Peyer's patch (tissue), 4 donors: ENCODE measurements at places on chromosomes 3 and 15. TPM values are rescaled to one million over a fixed set of nuclear protein-coding genes. Genes with fewer than 3 reads are reported as not detected.

- H3K4me1 ChIP-seq, result no peaks in the 10 kb centered on the region
- no peaks in the 10 kb centered on the region for H3K27me3 ChIP-seq
- H3K27ac ChIP-seq, result no peak overlapping the region
- no peak overlapping the region for H3K4me3 ChIP-seq
- DNase-seq, result no peak
- no peaks in the 10 kb centered on the region for H3K36me3 ChIP-seq
Measured at GRCh38 chr15:56281145-56281544, 37.5 kb upstream of the RFX7 start.

TIGIT gene
- not detected for total RNA-seq

DET1 gene
- 10.7 TPM for total RNA-seq

CELF6 gene
- total RNA-seq, result 1.8 TPM

SERINC4 gene
- not detected for total RNA-seq

- H3K36me3 ChIP-seq, result no peaks in the 10 kb centered on the region
- H3K4me3 ChIP-seq, result no peak overlapping the region
- no peak for DNase-seq
- no peak overlapping the region for H3K27ac ChIP-seq
- no peaks in the 10 kb centered on the region for H3K27me3 ChIP-seq
- H3K4me1 ChIP-seq, result no peaks in the 10 kb centered on the region
Measured at GRCh38 chr15:29116970-29117700, 152.5 kb downstream of the NSMCE3 start.

TEX55 gene
- not detected for total RNA-seq

- no peaks in the 10 kb centered on the region for H3K36me3 ChIP-seq
- H3K4me1 ChIP-seq, result no peaks in the 10 kb centered on the region
- no peak overlapping the region for H3K27ac ChIP-seq
Measured at GRCh38 chr3:120440001-120440703, 10.6 kb downstream of the FSTL1 start.

GRCh38 chr15:85125056-85125661 lies 143.5 kb downstream of the PDE8A start:
- H3K27ac ChIP-seq, result no peak overlapping the region
- DNase-seq, result no peak
- H3K27me3 ChIP-seq, result no peaks in the 10 kb centered on the region
- H3K36me3 ChIP-seq, result no peaks in the 10 kb centered on the region
- no peaks in the 10 kb centered on the region for H3K4me1 ChIP-seq

DNA sequence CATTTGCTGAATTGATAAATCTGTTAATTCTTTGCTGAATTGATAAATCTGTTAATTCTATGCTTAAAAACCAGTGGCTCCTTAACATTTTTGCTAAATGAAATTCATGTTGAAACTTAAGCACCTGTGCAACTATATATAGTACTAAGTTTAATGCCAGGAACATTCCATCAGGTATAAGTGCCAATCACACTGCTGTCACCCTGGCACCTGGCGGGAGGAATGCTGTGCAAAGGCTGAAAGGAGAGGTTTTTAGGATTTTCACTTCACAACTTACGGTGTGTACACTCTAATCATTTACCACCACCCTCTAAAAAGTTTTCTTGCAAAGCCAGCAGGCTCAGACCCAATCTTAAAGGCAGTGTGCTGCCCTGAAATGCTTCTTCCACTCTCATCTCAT lies 33.5 kb upstream of the MYO5C start:
- no peak overlapping the region for H3K4me3 ChIP-seq
- H3K4me1 ChIP-seq, result no peaks in the 10 kb centered on the region
- H3K27me3 ChIP-seq, result no peaks in the 10 kb centered on the region
- no peaks in the 10 kb centered on the region for H3K36me3 ChIP-seq
- no peak for DNase-seq

GRCh38 chr3:76063811-76064210 lies 278.5 kb upstream of the ZNF717 start:
- H3K36me3 ChIP-seq, result no peaks in the 10 kb centered on the region
- DNase-seq, result no peak
- H3K27ac ChIP-seq, result no peak overlapping the region
- H3K4me3 ChIP-seq, result no peak overlapping the region

DNA sequence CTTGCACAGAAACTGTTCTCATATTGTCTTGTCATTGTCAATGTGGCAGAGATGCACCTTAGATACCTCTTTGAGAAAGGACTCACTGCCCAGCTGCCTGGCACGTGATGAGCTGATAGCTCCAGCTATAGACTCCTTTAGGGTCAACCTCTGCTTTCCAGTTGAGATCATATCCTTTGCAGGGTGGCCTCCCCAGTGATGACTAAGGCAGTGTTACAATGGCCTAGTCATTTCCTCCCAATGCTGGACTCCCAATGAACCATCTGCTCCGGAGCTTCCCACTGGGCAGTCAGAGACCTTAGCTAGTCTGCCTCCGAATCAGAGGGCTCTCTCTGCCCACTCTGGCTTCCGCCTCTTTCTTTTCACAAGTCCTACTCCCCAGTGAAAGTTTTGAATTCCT lies 79.5 kb downstream of the CHRD start:
- no peak for DNase-seq

GOLGA6L7 gene
- not detected for total RNA-seq

RIOX2 gene
- 9.3 TPM for total RNA-seq

GRCh38 chr15:61598655-61599054 lies 369.6 kb upstream of the RORA start:
- no peaks in the 10 kb centered on the region for H3K36me3 ChIP-seq
- no peaks in the 10 kb centered on the region for H3K27me3 ChIP-seq
- no peaks in the 10 kb centered on the region for H3K4me1 ChIP-seq
- DNase-seq, result no peak
- no peak overlapping the region for H3K27ac ChIP-seq

DNA sequence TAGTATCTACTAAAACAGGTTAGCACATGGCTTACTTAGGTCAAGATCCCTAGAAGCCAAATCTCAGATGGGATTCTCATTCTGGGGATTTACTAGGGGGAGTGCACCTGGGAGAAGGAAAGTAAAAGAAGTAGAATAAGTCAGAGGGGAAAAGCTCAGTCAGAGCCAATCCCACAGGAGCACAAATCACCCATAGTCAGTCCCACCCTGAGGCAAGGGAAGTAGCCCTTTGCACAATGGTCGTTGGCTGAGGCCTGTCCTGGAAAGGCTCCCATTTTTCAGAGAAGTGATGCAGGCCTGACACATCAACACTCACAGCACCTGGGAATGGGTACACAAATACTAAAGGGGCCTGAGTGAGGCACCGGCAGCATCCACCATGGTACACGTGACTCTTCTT lies 39.8 kb downstream of the SST start:
- no peak for DNase-seq
- no peaks in the 10 kb centered on the region for H3K27me3 ChIP-seq
- no peaks in the 10 kb centered on the region for H3K36me3 ChIP-seq

- DNase-seq, result no peak
- H3K27me3 ChIP-seq, result no peaks in the 10 kb centered on the region
- no peaks in the 10 kb centered on the region for H3K4me1 ChIP-seq
- H3K4me3 ChIP-seq, result no peak overlapping the region
Measured at GRCh38 chr3:17972959-17973906, 230.8 kb upstream of the TBC1D5 start.

GRCh38 chr15:31442699-31443111 lies 116.1 kb downstream of the KLF13 start:
- no peak overlapping the region for H3K27ac ChIP-seq
- H3K36me3 ChIP-seq, result no peaks in the 10 kb centered on the region
- H3K4me3 ChIP-seq, result no peak overlapping the region
- DNase-seq, result no peak
- peaks cover 13% of the 10 kb centered on the region for H3K4me1 ChIP-seq

DOCK3 gene
- total RNA-seq, result not detected

- DNase-seq, result no peak
- H3K27me3 ChIP-seq, result no peaks in the 10 kb centered on the region
- no peaks in the 10 kb centered on the region for H3K4me1 ChIP-seq
- H3K36me3 ChIP-seq, result no peaks in the 10 kb centered on the region
Measured at GRCh38 chr3:117348884-117349283, 639.3 kb downstream of the TUSC7 start.

GMNC gene
- total RNA-seq, result not detected

HOMER2 gene
- 4.1 TPM for total RNA-seq

- H3K27ac ChIP-seq, result no peak overlapping the region
- no peaks in the 10 kb centered on the region for H3K36me3 ChIP-seq
- H3K27me3 ChIP-seq, result no peaks in the 10 kb centered on the region
- H3K4me3 ChIP-seq, result no peak overlapping the region
Measured at GRCh38 chr3:48122504-48122903, 65.7 kb downstream of the CDC25A start.

DNA sequence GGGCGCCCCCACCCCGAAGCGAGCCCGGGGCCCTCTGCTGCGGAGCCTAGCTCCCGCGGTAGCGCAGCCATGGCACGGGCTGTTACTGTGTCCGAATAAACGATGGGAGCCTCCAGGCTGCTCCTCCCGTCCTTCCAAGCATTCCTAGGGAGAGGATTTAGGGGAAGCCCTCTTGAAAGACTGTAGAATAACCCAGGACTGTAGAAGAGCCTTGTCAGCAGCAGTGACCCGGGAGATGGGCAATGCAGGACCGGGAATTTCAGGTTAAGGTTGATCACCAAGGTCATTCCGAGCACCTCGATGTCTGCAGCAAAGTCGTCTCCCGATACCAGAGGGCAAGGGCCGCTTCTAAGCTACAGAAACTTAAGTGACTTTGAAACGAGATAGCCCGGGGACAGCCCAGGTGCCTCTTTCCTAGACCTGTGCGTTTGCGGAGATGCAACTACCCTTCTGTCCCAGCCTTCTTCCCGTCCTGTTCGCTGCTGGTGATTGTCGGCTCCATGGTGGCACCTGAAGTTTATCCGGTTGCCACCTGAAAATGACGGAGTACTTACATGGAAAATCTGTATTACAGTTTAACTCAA lies 753 bp upstream of the MYO5A start:
- no peaks in the 10 kb centered on the region for H3K4me1 ChIP-seq
- H3K36me3 ChIP-seq, result no peaks in the 10 kb centered on the region
- H3K27ac ChIP-seq, result peak overlapping the region; percentile 84
- H3K4me3 ChIP-seq, result peak overlapping the region; percentile 70
- DNase-seq, result peak; percentile 57

HEMK1 gene
- total RNA-seq, result 10.1 TPM

- no peaks in the 10 kb centered on the region for H3K4me1 ChIP-seq
- H3K4me3 ChIP-seq, result no peak overlapping the region
- no peak overlapping the region for H3K27ac ChIP-seq
- no peaks in the 10 kb centered on the region for H3K36me3 ChIP-seq
- H3K27me3 ChIP-seq, result no peaks in the 10 kb centered on the region
Measured at GRCh38 chr3:132841621-132842020, 119.4 kb upstream of the NPHP3 start.

DNA sequence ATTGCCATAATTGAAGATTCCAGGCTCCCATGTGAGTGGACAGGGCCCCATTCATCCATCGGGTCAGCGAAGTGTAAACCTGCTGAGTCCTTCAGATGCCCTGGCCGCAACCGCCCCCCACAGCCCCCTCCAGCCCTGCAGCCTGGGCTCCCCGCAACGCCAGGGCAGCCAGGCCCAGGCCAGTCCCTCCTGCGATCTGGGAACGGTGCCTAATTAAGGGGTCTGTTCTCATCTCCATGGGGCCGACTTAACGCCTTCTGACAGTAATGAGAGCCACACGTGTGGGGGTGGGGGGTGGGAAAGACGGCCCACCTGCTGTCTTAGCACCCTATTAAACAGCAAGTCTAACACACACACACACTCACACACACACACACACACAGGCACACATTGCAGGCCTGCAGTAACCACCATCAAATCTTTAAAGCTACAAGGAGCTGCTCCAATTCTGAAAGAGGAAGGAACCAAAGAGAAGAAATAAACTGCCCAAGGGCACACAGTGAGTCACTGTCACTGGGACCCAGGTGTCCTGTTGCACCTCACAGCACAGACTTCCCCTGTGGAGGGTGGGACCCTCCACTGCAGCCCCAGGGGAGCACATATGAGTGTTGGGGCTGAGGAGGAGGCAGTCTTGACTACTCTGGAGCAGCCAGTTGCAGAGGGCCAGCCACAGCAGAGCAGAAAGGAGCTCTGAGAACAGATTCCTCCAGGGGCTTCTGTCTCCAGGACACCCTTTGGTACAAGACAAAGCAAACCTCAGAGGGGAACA lies 31.8 kb upstream of the HES1 start:
- H3K27ac ChIP-seq, result no peak overlapping the region
- H3K4me1 ChIP-seq, result peaks cover 9% of the 10 kb centered on the region
- H3K27me3 ChIP-seq, result no peaks in the 10 kb centered on the region
- H3K4me3 ChIP-seq, result no peak overlapping the region

GRCh38 chr3:122890077-122890719 lies 95.3 kb downstream of the SLC49A4 start:
- H3K27me3 ChIP-seq, result no peaks in the 10 kb centered on the region
- H3K27ac ChIP-seq, result no peak overlapping the region
- H3K4me3 ChIP-seq, result no peak overlapping the region
- H3K36me3 ChIP-seq, result no peaks in the 10 kb centered on the region
